ENCODE measurements at places on chromosomes 2 and 18. TPM values are rescaled to one million over a fixed set of nuclear protein-coding genes. Genes with fewer than 3 reads are reported as not detected.

Gene STPG4
- total RNA-seq = 0.28 TPM

Gene CERKL
- total RNA-seq = 3.3 TPM

Gene CCL20
- 8.0 TPM for total RNA-seq

Gene SNED1
- total RNA-seq = 74.6 TPM

Gene PREB
- total RNA-seq = 56.8 TPM

Gene QPCT
- total RNA-seq = 5.8 TPM

Gene POTEI
- 4.0 TPM for total RNA-seq

Gene IL18RAP
- 10.9 TPM for total RNA-seq

Gene BMP10
- total RNA-seq = not detected

Gene RGPD8
- total RNA-seq = 10.2 TPM

Gene TDRD15
- total RNA-seq = not detected

Gene LGALSL
- total RNA-seq = 30.6 TPM

Gene SLC9A4
- total RNA-seq = 0.06 TPM

Gene DLGAP1
- total RNA-seq = 5.2 TPM

Gene KIAA2012
- total RNA-seq = 5.3 TPM

Gene STON1
- total RNA-seq = 13.4 TPM

Gene KLHL41
- total RNA-seq = 1.6 TPM

Gene WIPF1
- 44.6 TPM for total RNA-seq

Gene VSNL1
- 1.9 TPM for total RNA-seq

Gene ZFAND2B
- 28.2 TPM for total RNA-seq

Gene PRKAG3
- not detected for total RNA-seq

Gene GLI2
- 9.2 TPM for total RNA-seq

Gene C1QL2
- 0.31 TPM for total RNA-seq

Gene CYS1
- 5.1 TPM for total RNA-seq

Gene SLC38A11
- not detected for total RNA-seq

Gene STAMBP
- 25.1 TPM for total RNA-seq

Gene SGPP2
- 39.5 TPM for total RNA-seq

Gene C2orf72
- 1.3 TPM for total RNA-seq

Gene SP140
- 5.5 TPM for total RNA-seq

Gene GPD2
- 50.4 TPM for total RNA-seq
